HTR-8/SVneo (cell line): ENCODE measurements at places on chromosomes 11 and 22.
A peak's percentile ranks its signal among the peaks of the same experiment; 100 is the strongest.

GRCh38 chr11:132114185-132114584 is 743.8 kb downstream of the NTM start:
- DNase-seq: no peak

GRCh38 chr22:21867528-21868266 is at the start of gene MAPK1:
Gene MAPK1, minus strand, starts transcription at chr22:21867645. Its CDS starts 205 bp downstream, at chr22:21867440.
- DNase-seq: peak; percentile 82

DNA sequence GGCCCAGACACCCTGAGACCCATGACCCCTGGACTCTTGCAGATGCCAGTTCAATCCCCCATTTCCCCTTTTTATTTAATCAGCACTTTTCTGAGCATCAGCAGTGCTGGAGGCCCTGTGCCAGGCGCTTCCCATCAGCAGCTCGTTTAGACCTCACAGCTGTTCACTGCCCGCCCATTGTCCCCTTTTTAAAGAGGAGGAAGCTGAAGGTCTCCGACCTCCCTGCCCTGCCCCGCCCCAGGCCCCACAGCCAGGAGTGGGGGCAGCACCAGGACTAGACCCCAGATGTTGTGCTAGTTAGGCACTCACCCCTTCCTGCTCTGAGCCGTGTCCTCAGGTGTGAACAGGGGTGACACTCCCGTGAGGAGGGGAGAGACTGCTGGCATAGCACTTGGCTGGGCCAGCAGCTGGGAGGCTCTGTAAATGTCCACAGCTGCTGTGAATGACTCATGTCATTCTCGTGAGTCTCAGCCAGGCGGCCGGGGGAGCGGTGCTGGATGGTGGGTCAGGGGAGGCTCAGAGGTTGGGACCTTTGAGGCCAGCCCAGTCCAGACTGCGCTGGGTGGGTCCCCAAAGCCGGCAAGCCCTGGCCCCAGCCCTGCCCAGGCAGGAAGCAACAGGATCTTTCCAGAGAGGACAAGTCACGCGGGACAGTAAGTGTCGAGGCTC is 19.9 kb downstream of the EMID1 start:
- no peak for DNase-seq

GRCh38 chr11:126268708-126269579 is at the start of the genes FOXRED1 and SRPRA:
Gene FOXRED1, plus strand, starts transcription at chr11:126269154. Its CDS starts 53 bp downstream, at chr11:126269207.
Gene SRPRA, minus strand, starts transcription at chr11:126268895. Its CDS starts 91 bp downstream, at chr11:126268804.
- DNase-seq: peak; percentile 97

DNA sequence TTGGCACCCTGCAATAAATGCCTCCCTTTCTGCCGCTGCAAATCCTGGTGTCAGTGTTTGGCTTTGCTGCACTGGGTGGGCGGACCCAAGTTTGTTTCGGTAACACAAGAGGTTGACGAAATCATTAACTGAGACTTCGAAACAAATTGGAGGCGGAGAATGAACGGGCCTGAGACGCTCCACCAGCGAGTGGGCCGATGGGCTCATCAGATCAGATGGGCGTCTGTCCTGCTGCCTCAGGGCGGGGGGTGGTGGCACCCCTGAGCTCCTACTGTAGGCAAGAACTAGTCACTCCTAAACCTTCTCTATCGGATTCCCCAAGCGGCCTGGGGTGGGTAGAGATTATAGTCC is 918 bp upstream of the CAPN5 start:
- DNase-seq: no peak

DNA sequence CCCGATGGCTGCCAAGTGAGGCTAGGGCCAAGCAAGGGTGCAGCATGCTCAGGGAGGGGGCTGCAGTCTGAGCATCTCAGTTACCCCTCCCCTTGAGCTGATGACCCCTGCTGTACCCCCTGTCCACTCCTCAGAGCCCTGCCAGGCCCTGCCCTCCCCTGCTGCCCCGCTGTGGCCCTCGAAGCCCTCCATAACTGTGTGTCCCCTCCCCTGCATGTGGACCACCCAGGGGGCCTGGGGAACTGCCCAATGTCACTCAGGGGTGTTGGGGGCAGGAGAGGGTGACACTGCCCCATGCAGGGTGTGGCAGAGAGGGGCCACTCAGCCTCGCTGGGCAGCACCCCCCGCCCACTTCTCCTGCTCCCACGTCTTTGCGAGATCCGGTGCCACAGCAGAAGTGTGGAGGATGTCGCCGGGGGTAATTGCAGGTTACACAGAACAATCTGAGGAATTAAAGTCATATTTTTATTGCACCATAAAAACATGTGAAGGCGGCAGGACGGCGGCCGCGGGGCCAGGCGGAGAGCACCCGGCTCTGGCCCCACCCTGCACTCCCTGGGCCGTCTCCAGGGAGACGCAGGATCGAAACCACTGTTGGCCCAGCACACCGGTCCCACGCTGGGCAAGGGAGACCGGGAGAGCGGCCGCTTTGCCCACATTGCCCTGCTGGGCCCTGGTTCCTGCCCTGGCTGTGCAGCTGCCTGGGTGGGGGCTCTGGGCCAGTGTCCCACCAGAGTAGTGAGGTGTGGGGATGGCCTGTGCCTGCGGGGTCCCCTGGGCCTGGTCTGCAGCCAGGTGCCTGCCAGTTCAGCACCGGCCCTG is 18.7 kb upstream of the GNB1L start:
- DNase-seq: no peak

DNA sequence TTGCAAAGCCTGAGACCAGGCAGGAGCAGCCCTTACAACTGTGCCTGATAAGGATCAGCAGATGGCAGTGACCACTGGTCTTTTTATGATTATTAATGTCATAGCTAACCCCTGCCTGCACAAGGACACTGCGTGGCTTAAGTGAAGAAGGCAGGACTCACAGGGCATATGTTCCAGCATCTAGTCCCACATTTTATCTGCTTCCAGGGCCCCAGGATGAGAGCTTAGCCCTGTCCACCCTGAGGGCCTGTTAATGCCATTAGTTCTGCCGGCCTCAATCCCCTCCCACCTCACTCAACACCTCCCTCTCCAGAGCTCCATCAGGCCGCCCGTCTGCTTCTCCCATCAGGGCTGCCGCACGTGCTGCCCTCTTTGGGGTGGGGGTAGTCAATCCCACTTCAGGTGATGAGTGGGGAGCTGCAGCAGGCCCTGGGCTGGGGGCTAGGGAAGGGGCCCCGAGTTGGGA is 33.1 kb upstream of the TSPAN18 start:
- DNase-seq: no peak

GRCh38 chr11:125351033-125351867 is 144.8 kb downstream of the FEZ1 start:
- no peak for DNase-seq

GRCh38 chr22:38305471-38306448 is 11.5 kb downstream of the CSNK1E start:
- DNase-seq: no peak

DNA sequence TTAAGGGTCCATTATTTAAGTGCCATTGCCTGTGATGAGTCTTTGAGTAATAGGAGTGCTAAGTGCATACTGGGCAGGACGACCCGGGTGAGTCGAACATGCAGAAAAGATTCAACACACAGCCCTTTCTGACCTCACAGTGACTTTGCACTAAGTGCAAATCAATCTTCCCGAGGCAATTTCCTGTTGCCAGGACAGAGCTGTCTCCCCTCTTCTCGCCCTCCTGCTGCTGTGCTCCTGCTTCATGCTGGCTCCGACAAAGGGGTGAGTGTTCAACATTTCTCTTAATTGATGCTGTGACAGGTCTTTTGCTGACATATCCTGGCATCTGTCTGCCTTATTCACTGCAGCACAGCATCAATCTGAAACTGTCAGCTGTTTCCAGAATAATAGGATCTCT is 42.0 kb downstream of the MCHR1 start:
- peak; percentile 39 for DNase-seq

DNA sequence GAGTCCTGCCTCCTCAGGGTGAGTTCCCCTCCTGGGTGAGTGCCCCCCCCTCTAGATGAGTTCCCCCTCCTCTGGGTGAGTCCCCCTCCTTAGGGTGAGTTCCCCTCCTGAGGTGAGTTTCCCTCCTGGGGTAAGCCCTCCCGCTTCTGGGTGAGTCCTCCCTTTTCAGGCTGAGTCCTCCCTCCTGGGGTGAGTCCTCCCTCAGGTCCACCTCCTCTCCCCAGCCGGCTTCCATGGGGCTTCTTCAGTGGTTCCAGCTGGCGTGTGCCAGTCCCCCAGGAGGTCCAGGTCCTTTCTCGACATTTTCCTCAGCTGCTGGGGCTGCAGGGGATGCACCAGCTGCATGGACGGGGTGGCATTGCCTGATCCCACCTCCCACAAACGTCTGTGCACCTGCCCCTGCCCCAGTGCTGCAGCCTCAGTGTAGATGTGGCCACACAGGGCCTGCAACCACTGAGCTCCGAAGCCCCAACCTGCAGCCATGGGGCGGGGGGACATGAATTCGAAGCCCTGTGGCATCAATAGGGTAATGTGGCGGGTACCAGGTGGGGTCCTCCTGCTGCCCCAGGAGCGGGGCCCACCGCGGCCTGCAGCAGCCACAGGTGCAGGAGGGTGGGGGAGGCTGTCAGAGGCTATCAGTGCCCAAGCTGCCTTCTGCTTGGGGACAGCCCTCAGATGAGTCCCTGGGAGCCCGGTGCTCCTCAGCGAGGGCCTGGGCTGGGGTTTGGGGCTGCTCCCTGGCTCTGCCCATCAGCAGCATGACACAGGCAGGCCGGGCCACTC is 101.3 kb upstream of the FGF3 start:
- DNase-seq: no peak

- no peak for DNase-seq
Measured at GRCh38 chr22:20542736-20543135, 35.3 kb downstream of the MED15 start.

GRCh38 chr11:57131080-57131790 is 50.5 kb upstream of the LRRC55 start:
- no peak for DNase-seq

- no peak for DNase-seq
Measured at GRCh38 chr22:35315141-35315854, 15.6 kb downstream of the TOM1 start.

DNA sequence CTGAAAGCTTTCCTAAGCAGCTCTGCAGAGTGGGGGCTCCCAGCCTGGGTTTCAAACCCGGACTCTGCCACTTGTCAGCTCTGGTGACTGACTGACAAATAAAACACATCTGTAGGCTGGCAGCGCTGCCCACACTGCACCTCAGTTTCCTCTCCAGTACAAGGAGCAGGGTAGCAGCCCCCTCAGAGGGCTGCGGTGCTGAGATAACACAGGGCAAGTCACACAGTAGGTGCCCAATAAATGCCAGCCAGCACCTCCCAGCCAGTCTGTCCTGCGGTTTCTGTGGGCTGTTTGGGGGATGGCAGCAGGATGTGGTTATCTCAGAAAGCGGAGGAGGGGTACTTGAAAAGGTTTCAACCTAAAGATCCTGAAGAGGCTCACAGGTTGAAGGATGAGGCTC is 1.5 kb downstream of the SYT12 start:
- no peak for DNase-seq

- DNase-seq: no peak
Measured at GRCh38 chr11:44747316-44747715, 20.6 kb downstream of the TSPAN18 start.

DNA sequence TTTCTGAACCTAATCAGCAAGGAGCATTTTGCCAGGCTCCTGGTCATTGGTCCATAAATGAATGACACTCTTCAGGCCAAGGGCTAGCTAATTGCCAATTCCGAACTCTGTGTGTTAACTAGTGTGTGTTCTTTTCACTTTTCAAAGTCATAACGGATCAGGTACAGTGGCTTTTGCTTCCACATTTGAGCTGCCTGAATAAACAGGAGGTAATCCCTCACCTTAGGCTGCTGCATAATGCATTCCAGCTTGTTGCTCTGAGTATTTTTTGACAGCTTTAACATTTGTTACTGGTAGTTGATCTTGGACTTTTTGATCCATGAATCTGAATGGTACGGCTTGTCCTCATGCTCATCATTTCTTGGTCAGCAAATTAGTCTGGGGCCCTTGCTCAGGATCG is 485.1 kb downstream of the CNTN5 start:
- DNase-seq: no peak
